ENCODE measurements at places on chromosomes 4 and X.

- DNase-seq, result no peak
These were observed 181.3 kb upstream of the KLF3 start for GRCh38 chr4:38482696-38483095.

DNA sequence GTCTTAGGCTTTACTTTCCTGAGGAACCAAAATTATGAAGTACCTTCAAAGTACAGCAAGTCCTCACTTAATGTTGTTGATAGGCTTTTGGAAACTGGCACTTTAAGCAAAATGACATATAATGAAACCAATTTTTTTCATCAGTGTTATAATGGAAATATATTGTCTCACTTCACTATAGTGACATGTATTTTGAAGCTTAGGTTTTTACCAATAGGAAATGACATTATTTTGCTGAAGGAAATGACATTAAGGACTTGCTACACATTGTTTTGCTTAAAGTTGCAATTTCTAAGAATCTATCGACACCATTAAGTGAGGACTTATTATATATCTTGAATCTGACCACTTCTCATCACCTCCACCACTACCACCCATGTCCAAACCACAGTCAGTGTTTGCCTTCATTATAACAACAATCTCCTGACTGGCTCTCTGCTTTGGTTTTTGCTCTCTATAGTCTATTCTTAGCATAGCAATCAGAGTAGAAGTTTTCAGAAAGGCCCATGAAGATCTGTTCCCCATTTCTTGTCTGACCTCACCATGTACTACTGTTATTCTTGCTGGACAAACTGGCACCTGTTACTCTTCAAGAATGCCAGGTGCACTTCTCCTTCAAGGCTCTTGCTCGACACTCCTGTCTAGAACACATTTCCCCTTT, 311.2 kb downstream of the BMPR1B start:
- no peak for DNase-seq

DNA sequence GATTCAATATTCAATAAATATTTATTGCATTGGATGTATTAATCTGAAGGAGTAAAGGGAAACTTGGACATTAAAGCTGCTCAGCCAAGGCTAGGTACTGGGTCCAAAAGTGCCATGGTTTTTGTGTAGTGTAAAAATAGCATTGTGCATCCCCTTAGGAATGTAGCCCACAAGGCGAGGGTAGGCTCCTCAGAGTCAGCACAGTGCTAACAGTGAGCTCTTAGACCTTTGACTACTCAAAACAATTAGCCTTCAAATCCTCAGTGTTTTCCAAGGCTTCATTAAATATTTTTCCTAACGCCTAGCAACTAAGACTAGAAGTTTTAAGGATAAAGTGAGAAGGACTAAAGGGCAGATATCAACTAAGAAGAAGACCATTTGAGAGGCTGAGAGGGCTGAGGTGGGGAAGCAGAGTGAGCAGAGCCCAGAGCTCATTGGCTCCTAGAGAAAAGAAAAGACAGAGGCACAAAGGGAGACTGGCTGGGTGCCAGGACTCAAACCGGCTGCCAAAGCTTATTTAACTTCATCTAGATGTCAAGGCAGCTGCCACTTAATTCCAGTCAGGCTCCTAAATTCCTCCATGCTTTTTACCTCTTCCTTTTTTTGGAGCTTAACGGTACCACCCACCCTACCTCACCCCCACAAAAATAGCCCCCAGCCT, 17.0 kb downstream of the PRKG2 start:
- DNase-seq, result no peak

DNA sequence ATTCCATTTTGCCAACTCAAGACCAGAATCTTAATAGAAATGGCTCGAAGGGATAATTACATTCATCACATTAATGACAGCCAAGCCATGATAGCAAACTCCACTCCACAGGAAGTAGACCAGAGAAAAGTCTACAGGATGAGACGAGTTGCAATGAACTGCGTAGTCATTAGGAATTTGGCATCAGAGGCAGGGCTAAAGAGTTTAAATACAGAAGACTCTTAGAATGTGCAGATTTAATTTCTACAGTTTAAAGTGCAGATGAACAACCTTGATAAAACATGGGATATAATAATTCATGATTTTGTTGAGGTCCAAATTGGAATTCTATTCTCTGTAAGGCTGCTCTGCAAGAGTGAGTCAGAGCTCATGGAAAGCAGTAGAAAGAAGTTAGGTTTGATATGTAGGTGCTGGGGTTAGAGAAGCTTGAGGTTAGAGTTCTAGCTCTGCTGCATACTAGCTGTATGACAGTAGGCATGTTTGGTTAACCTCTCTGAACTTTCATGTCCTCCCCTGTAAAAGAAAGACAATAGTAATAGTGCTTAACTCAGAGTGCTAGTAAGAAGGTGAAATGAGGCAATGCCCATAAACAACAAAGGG, 32.2 kb downstream of the LNX1 start:
- DNase-seq, result no peak

- no peak for DNase-seq
These were observed 40.6 kb downstream of the FAM149A start for GRCh38 chr4:186144946-186145569.

GRCh38 chr4:37322122-37322521, 77.6 kb downstream of the NWD2 start:
- DNase-seq, result no peak

GRCh38 chr4:97627750-97628149, 515.5 kb downstream of the STPG2 start:
- no peak for DNase-seq

- no peak for DNase-seq
These were observed 10.9 kb upstream of the PPP2R3B start for GRCh38 chrX:397575-397974.

- DNase-seq, result no peak
These were observed 29.5 kb downstream of the SMPX start for GRCh38 chrX:21728276-21728968.

- no peak for DNase-seq
These were observed 9.3 kb upstream of the SMIM20 start for GRCh38 chr4:25904748-25905082.

- peak; percentile 40 for DNase-seq
These were observed 16.0 kb downstream of the NBDY start for GRCh38 chrX:56744996-56745395.
